ENCODE measurements at places on chromosomes 3 and 15.

DNA sequence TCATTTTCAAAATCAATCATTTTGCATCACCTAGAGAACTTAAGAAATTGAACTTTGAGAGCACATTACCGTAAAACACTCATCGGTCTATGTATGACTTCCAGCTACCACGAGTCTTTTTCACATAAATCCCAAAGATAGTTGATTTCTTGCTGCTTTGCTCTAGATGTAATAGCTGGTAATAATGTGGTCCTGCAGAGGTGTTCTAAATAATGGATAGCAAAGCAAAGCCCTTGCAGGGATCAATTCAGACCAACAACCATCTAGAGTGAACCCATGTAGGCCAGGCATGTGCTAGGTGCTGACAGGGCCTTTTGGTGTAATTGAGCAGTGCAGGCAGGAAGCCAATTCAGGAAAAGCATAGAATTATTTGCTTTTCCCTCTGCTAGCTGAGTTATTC lies 26.1 kb upstream of the C3orf80 start:
- no peak for DNase-seq

DNA sequence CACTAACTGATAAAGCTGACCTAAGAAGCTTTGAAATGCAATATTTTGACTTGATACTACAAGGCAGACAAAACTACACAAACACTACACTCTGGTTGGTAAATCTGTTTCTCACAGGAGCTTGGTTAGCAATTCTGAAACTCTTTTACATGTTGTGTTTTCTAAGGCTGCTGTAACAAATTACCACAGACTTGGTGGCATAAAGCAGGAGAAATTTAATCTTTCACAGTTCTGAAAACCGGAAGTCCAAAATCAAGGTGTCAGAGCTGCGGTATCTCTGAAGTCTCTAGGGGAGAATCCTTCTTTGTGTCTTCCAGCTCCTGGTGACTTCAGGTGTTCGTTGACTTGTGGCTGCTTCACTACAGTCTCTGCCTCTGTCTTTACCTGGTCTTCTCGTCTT lies 12.9 kb upstream of the PFN2 start:
- no peak for DNase-seq

- no peak for DNase-seq
Measured at GRCh38 chr3:5735896-5736295, 548.4 kb downstream of the EDEM1 start.

GRCh38 chr3:151404316-151404715 lies 19.8 kb upstream of the P2RY12 start:
- no peak for DNase-seq

GRCh38 chr15:38369936-38370478 lies 83.9 kb upstream of the FAM98B start:
- DNase-seq: no peak

GRCh38 chr3:134361162-134361835 lies 12.9 kb downstream of the AMOTL2 start:
- DNase-seq: no peak

All from activated T-cell treated with anti-CD3 and anti-CD28 coated beads for 1 hour (primary cell).